ENCODE measurements at places on chromosomes 13 and 19. TPM values are rescaled to one million over a fixed set of nuclear protein-coding genes. Genes with fewer than 3 reads are reported as not detected.

SLC15A1 gene
- total RNA-seq: 0.27 TPM

WTIP gene
- 15.7 TPM for total RNA-seq

SIGLEC12 gene
- not detected for total RNA-seq

ZNF471 gene
- 2.1 TPM for total RNA-seq

ATP7B gene
- 4.8 TPM for total RNA-seq

GGN gene
- 0.80 TPM for total RNA-seq

AP1M2 gene
- total RNA-seq: not detected

PSMD8 gene
- 217 TPM for total RNA-seq

UHRF1 gene
- total RNA-seq: 47.7 TPM

LMO7 gene
- 16.9 TPM for total RNA-seq

SERPINE3 gene
- 0.07 TPM for total RNA-seq

PSG3 gene
- not detected for total RNA-seq

KLK3 gene
- total RNA-seq: not detected

PLPPR3 gene
- 0.40 TPM for total RNA-seq
